ENCODE measurements at places on chromosomes 6 and 20. TPM values are rescaled to one million over a fixed set of nuclear protein-coding genes. Genes with fewer than 3 reads are reported as not detected.

Gene PCK1
- total RNA-seq = 0.06 TPM

Gene CRYBG1
- total RNA-seq = 2.1 TPM

Gene BMP7
- total RNA-seq = 4.9 TPM

Gene GLP1R
- not detected for total RNA-seq

Gene NFKBIL1
- 25.3 TPM for total RNA-seq

Gene CD93
- total RNA-seq = 24.5 TPM

Gene LBP
- total RNA-seq = not detected

Gene NRM
- 4.6 TPM for total RNA-seq

GRCh38 chr20:40966103-40966502 is 62.5 kb upstream of the TOP1 start:
- no peaks in the 10 kb centered on the region for H3K27me3 ChIP-seq
- no peak overlapping the region for H3K27ac ChIP-seq
- no peaks in the 10 kb centered on the region for H3K36me3 ChIP-seq
- H3K4me1 ChIP-seq = peaks cover 9% of the 10 kb centered on the region
- peak; percentile 55 for DNase-seq
- H3K4me3 ChIP-seq = no peak overlapping the region

DNA sequence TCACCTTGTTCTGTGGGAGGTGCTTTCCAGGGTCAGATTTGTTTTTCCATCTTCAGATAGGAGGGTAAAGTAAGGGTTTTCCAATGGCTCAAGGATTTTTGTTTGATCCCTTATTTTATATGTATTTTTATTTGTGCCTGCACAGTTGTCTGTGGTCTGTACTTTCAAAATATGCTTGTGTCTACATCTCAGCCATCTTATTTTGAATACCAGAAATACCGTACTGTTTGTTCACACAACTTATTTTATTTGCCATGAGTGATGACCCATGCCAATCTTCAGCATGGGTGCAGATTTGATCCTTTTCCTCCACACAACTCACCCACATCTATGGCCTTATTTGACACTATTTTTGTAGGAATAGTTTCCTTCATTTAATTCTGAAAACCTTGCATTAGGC is 72.2 kb upstream of the PTCHD4 start:
- H3K27me3 ChIP-seq = no peaks in the 10 kb centered on the region
- no peak overlapping the region for H3K4me3 ChIP-seq
- DNase-seq = no peak
- no peaks in the 10 kb centered on the region for H3K36me3 ChIP-seq
- no peak overlapping the region for H3K27ac ChIP-seq

DNA sequence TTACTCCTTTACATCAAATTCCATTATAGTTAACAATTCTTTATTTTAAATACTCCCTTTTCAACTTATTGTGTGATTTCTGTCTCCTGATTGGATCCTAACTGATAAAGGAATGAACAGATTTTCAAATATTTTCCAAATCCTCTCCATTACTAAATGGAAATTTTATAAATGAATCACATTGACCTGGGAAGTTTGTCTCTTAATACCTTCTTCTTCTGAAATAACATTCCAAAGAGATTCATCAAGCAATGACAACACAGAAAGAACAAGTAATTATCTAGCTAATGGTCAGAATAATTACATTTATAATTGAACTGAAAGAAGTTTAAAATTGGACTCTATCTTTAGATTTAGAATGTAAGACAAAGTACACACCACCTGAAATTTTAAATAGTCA is 515.4 kb upstream of the PTCHD4 start:
- H3K4me1 ChIP-seq = no peaks in the 10 kb centered on the region
- DNase-seq = no peak
- H3K4me3 ChIP-seq = no peak overlapping the region

- no peaks in the 10 kb centered on the region for H3K27me3 ChIP-seq
- no peaks in the 10 kb centered on the region for H3K36me3 ChIP-seq
- H3K4me1 ChIP-seq = peaks cover 13% of the 10 kb centered on the region
- no peak overlapping the region for H3K4me3 ChIP-seq
- no peak for DNase-seq
These were observed 264.7 kb downstream of the DLL1 start for GRCh38 chr6:170025935-170026750.

- no peak overlapping the region for H3K4me3 ChIP-seq
- no peak overlapping the region for H3K27ac ChIP-seq
- no peaks in the 10 kb centered on the region for H3K4me1 ChIP-seq
- no peaks in the 10 kb centered on the region for H3K27me3 ChIP-seq
- no peak for DNase-seq
These were observed 51.7 kb downstream of the SLC26A8 start for GRCh38 chr6:35972471-35973367.

GRCh38 chr6:46116289-46116688 is 13.5 kb upstream of the ENPP4 start:
- no peaks in the 10 kb centered on the region for H3K27me3 ChIP-seq
- no peak overlapping the region for H3K4me3 ChIP-seq
- no peaks in the 10 kb centered on the region for H3K4me1 ChIP-seq
- H3K36me3 ChIP-seq = no peaks in the 10 kb centered on the region
- DNase-seq = no peak
- no peak overlapping the region for H3K27ac ChIP-seq

- no peaks in the 10 kb centered on the region for H3K4me1 ChIP-seq
- DNase-seq = peak; percentile 93
These were observed 1760.2 kb upstream of the DEFB115 start for GRCh38 chr20:29497261-29497671.

GRCh38 chr6:34227761-34228421 is 8.8 kb upstream of the HMGA1 start:
- H3K27ac ChIP-seq = no peak overlapping the region
- H3K4me1 ChIP-seq = peaks cover 18% of the 10 kb centered on the region
- H3K36me3 ChIP-seq = no peaks in the 10 kb centered on the region
- H3K27me3 ChIP-seq = no peaks in the 10 kb centered on the region
- H3K4me3 ChIP-seq = no peak overlapping the region

DNA sequence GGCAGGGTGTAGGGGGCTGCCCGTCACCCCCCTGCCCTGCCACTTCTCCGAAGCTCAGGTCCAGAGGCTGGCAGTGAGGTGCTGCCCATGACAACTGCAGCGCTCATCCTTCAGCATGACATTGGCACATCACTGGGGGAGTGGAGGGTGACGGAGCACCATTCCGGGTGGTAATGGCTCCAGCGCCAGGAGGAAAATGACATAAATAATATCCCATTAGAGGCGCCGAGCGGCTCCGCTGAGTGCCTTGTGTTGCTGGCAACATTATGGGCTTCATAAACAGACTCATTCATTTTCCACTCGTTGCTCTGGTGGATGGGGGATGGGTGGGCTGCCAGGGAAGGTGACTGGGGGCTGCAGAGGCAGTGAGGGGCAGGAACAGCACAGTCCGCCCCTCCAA is 56.9 kb upstream of the CTNNBL1 start:
- H3K27me3 ChIP-seq = no peaks in the 10 kb centered on the region
- H3K4me3 ChIP-seq = no peak overlapping the region
- no peak overlapping the region for H3K27ac ChIP-seq
- no peak for DNase-seq
- no peaks in the 10 kb centered on the region for H3K36me3 ChIP-seq

GRCh38 chr20:57037689-57038088 is 228.8 kb downstream of the BMP7 start:
- H3K4me3 ChIP-seq = no peak overlapping the region
- no peak for DNase-seq
- no peaks in the 10 kb centered on the region for H3K4me1 ChIP-seq
- no peaks in the 10 kb centered on the region for H3K27me3 ChIP-seq
- no peaks in the 10 kb centered on the region for H3K36me3 ChIP-seq

- no peak for DNase-seq
- H3K4me3 ChIP-seq = no peak overlapping the region
- no peak overlapping the region for H3K27ac ChIP-seq
- peaks cover 14% of the 10 kb centered on the region for H3K4me1 ChIP-seq
- H3K27me3 ChIP-seq = no peaks in the 10 kb centered on the region
These were observed 102.4 kb upstream of the SUPT3H start for GRCh38 chr6:45479834-45480751.

GRCh38 chr6:16729183-16729691 is 32.0 kb downstream of the ATXN1 start:
- DNase-seq = no peak
- no peaks in the 10 kb centered on the region for H3K27me3 ChIP-seq
- H3K36me3 ChIP-seq = no peaks in the 10 kb centered on the region
- H3K4me3 ChIP-seq = no peak overlapping the region
- H3K4me1 ChIP-seq = peaks cover 54% of the 10 kb centered on the region
- H3K27ac ChIP-seq = no peak overlapping the region

DNA sequence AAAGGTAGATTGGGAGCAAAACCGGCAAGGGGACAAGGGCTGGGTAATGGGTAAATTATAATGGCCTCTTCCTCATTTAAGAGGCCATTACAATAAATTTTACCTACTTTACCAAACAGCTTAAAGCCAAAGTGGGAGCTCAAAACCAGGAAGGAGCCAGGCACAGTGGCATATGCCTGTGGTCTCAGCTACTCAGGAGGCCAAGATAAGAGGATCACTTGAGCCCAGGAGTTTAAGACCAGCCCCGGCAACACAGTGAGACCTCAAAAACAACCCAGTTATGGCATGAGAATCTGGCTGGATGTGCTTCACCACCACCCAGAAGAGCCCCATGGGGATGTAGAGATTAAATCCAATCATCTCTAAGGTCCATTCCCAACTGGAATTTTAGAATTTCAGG is 52.9 kb upstream of the TAF8 start:
- H3K27ac ChIP-seq = no peak overlapping the region
- peaks cover 20% of the 10 kb centered on the region for H3K36me3 ChIP-seq
- DNase-seq = no peak

GRCh38 chr6:121443971-121444541 is 8.6 kb downstream of the GJA1 start:
- no peaks in the 10 kb centered on the region for H3K27me3 ChIP-seq
- no peak for DNase-seq
- H3K27ac ChIP-seq = peak overlapping the region; percentile 29
- peaks cover 27% of the 10 kb centered on the region for H3K4me1 ChIP-seq

GRCh38 chr6:116369964-116370759 is 585 bp upstream of the DSE start:
- peaks cover 26% of the 10 kb centered on the region for H3K4me1 ChIP-seq
- H3K4me3 ChIP-seq = peak overlapping the region; percentile 80
- no peaks in the 10 kb centered on the region for H3K27me3 ChIP-seq
- no peak for DNase-seq
- H3K36me3 ChIP-seq = no peaks in the 10 kb centered on the region

DNA sequence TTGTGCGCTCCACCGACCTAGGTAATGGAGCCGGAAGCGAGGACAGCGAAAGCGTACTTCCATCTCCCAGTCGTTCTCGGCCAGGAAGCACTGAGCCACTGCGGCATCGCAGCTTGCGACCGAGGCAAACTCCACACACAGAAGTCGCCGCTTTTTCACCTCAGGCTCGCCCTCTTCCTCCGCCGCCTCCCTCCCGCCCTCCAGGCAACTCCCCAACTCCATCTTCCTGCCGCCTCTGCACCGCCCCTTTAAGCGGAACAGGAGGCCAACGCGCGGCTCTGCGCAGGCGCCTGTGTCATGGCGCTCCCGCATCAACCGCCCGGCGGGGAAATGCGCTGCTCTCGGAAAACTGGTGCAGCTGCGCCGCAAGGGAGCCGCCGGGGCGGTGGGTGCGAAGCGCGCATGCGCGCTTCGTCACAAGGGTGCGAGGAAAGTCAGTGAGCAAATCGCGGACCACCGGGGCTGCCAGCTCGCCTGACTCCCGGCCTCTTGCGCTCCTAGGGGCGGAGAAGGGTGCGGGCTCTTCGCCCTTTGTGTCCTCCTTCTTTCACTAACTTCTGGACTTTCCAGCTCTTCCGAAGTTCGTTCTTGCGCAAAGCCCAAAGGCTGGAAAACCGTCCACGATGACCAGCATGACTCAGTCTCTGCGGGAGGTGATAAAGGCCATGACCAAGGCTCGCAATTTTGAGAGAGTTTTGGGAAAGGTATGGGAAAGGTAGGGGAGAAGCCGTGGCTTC is at the start of the genes ACOT13 and TDP2:
Gene ACOT13 (plus strand): TSS at position 437 of the 737 bp plus-strand sequence. CDS start 187 bp downstream, at position 624.
Gene TDP2 (minus strand): TSS at position 259 of the 737 bp plus-strand sequence. CDS start 37 bp downstream, at position 222.
- H3K36me3 ChIP-seq = peaks cover 28% of the 10 kb centered on the region
- no peaks in the 10 kb centered on the region for H3K27me3 ChIP-seq
- H3K27ac ChIP-seq = peak within 1 kb of the TSS; percentile 86
- peak; percentile 97 for DNase-seq
- peak within 1 kb of the TSS; percentile 92 for H3K4me3 ChIP-seq

DNA sequence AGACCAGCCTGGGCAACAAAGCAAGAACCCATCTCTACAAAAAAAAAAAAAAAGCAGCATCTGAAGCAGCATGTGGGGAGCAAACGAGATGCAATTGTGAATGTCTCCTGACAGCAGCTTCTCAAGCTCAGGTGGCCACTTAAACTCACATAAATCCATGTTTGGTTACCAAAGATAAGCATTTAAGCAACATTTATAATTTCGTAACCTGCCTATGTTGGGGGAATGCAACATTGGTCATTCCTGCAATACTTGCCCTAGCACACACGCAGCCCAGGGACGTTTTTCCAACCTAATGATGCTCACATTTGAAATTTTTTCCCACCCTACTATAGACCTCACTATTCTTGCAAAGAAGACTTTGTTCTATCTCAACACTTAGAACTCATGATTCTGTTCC is 113.3 kb downstream of the ZFP64 start:
- H3K27me3 ChIP-seq = no peaks in the 10 kb centered on the region
- H3K27ac ChIP-seq = no peak overlapping the region
- no peaks in the 10 kb centered on the region for H3K36me3 ChIP-seq
- DNase-seq = no peak
- no peaks in the 10 kb centered on the region for H3K4me1 ChIP-seq

DNA sequence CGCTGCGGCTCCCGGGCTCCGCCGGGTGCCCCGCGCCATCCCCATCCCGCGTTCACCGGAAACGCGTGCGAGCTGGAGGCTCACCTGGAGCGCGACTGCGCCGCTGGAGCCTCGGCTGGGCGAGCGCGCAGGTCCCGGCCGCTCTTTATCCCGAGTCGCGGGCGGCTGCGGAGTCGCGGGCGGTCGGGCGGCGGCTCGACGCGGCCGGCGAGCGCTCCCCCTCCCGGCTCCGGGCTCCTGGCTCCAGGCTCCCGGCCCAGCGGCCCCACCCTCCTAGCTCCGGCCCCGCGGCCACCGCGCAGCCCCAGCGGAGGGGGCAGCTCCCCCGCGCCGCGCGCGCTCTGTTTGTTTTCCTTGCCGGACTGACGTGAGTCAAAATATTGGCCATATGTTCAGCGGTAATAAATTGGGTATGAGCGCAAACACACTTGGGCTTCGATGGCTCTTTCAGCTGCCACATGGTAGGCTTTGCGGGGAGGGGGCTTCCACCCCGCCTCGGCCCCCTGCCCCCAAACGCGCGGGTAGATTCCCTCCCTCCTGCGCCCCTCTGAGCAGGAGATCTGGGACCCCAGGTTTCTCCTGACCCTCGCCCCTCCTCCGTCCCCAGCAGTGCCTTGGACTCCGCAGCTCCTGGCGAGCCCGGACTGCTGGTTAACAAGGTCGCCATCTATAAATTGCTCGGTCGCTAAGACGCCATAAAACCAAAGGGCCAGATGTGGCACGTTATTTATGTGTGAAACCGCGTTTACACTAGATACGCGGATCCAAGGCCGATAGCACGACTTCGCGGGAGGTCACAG is 8.8 kb upstream of the NKX2-2 start:
- H3K27ac ChIP-seq = no peak overlapping the region
- H3K27me3 ChIP-seq = peaks cover 59% of the 10 kb centered on the region
- H3K4me1 ChIP-seq = peaks cover 15% of the 10 kb centered on the region
- no peaks in the 10 kb centered on the region for H3K36me3 ChIP-seq
- H3K4me3 ChIP-seq = peak overlapping the region; percentile 16

All from esophagus muscularis mucosa (tissue), 4 donors.